Type B pancreatic cell (in vitro differentiated cells): ENCODE measurements at places on chromosomes 3 and 15.

DNA sequence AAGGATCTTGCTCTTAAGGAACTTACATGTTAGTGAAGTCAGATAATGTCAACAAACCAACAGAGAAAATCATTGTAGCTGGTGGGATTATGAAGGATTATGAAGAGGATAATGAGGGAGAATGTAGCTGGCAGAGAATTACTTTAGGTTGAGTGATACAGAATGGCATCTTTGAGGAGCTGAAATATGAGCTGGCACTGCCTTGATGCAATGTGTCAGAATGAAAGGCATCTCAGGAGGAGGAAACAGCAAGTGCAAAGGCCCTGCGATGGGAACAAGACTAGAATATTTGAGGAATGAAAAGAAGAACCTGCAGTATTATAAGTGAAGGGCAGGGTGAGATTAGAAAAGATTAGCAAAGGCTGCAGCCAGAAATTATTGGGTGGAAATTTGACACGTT is 237.2 kb upstream of the ADAMTS9 start:
- no peak for DNase-seq

GRCh38 chr15:67613211-67613610 is 70.7 kb downstream of the MAP2K5 start:
- DNase-seq, result no peak

DNA sequence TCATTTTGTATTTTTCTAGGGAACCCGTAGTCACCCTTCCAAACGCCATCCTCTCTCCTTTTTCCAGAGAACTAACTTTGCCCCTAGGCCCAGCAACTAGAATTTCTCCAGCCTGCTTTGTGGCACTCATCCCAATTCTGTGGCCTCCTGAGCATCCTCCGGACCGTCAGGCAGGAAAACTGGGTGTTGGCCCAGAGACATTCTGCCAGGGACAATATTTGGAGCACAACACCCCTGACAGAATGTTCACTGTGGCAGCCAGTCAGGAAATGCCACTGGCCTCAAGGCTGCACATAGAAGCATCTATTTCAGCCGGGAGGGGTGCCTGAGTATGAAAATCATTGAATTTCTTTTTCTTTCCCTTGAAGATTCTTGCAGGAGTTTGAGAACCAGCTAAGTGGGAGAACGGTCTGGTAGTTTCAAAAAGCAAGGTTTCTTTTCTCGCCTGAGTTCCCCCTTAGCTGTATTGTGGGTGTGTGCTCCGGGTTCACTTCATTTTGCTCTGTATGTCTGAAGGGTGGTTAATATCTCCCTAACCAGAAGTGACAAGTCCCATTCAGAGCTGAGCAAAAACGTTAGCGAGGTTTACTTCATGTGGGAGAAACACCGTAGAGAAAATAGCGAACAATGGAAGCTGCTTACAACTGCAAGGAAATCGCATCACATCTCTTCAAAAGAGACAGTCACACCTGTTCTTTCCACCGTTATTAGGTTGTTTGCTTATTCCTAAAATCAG is 108.1 kb upstream of the TPM1 start:
- DNase-seq, result no peak

DNA sequence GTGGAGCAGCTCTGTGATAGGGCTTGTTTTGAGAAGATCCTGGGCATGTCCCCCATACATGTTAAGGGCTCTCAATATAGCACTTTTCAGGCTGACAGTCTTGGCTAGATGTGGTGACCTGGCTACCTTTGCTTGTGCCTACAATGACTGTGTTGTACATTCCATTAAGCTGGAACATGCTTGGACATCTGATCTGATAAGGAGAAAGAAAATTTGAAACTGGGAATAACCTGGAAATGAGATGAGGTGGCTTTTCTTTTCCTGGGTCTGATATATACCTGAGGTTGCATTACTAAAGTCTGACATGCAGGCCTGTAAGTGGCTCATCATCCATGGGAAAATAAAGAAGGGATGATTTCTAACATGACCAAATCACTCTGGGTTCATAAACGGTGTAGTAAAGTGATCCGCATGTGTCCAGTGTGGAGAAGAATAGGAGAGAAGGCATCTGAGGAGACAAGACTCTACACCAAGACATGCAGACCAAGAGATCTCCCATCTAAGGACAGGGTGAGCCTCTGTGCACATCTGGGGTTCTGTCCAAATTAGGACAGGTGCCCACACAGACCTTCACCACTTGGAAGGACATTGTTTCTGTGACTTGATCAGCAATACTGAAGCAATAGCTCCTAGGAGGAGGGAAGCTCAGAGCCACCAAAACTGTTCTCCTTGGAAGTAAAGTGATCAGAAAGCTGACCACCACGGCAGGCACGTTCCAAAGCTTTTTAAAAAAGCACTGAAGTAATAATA is 62.0 kb downstream of the KLHL6 start:
- DNase-seq, result no peak

- DNase-seq, result no peak
Observed at GRCh38 chr3:153927107-153927506, 194.1 kb upstream of the ARHGEF26 start.

GRCh38 chr3:119600732-119601131 is 3.0 kb downstream of the PLA1A start:
- DNase-seq, result no peak

DNA sequence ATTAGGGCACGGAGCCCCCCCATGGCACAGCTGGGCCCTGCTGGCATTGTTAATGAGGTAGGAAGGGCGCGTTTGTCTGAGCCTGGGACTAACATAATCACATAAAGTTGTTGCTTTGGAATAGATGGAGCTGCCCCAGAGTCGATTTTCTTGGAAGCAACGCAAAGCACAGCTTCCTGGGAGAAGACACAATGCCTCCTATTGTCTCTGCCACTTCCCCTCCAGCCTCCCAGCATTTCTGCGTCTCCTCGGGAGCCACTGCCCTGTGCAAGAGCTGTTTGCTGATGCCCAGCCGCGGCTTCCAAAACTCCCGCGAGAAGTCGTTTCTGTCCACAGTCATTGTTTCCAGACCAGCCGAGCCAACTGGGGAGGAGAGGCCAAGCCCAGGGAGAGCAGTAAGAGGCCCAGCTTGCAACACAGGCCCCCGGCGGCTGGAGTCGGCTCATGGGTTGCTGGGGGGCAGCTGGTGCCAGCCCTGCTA is 18.1 kb upstream of the ALDH1A3 start:
- DNase-seq, result no peak

GRCh38 chr3:2526926-2527325 is 428.3 kb downstream of the CNTN4 start:
- no peak for DNase-seq

- DNase-seq, result no peak
Observed at GRCh38 chr3:8460815-8461456, 40.7 kb upstream of the LMCD1 start.

DNA sequence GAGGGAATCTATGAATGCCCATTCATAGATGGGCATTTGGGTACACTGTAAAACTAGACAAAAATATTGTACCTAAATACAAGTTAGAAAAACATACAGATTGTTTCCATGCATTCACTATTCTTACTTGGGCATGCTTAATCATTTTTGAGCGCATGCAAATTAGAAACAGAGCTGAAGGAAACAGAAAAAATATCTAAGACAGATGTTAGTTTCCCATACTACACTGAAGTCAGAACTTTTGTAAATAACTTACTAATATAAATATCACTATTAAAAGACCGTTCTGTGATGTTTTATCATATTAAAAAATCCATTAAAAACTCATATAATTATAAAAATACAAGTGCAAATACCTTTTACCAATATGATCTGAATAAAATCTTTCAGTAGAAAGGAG is 58.7 kb downstream of the GOLIM4 start:
- DNase-seq, result no peak

DNA sequence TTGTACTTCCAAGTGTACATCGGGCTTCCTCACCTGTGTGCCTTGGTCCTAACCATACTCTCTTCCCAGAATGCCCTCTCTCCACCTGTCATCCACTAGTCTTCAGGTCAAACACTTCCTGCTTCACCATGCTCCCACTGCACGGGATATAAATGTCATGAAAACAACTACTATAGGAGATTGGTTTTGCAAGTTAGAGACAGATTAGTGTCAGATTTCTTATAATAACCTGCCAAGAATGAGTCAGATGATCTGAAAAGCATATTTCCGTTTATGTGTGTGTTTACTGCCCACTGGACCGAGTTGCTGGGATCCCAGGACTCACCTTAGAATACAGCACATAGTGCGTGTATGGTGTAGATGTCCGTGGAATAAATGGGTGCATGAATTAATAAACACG is 21.4 kb downstream of the PLA1A start:
- no peak for DNase-seq
